ENCODE measurements at places on chromosomes 6 and 20.
A peak's percentile ranks its signal among the peaks of the same experiment; 100 is the strongest.

DNA sequence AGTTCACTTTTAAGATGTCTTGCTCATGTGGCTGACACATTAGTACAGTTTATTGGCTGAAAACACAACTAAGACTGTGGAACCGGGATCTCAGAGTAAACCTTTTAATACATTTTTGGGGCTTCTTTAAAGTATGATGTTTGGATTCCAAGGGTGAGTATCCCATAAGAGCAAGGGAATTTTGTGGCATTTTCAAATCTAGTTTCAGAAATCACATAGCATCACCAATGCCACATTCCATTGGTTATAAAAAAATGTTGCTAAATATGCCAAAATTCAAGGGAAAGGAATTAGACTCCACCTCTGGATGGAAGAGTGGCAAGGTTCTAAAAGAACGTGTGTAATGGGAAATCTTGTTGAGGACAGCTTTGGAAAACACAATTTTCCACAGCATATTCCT, 338.6 kb downstream of the COL12A1 start:
- no peak for DNase-seq

- DNase-seq, result peak; percentile 17
Measured at GRCh38 chr6:159981403-159982245, 12.7 kb downstream of the IGF2R start.

GRCh38 chr6:46513533-46513932, 22.3 kb upstream of the RCAN2 start:
- no peak for DNase-seq

DNA sequence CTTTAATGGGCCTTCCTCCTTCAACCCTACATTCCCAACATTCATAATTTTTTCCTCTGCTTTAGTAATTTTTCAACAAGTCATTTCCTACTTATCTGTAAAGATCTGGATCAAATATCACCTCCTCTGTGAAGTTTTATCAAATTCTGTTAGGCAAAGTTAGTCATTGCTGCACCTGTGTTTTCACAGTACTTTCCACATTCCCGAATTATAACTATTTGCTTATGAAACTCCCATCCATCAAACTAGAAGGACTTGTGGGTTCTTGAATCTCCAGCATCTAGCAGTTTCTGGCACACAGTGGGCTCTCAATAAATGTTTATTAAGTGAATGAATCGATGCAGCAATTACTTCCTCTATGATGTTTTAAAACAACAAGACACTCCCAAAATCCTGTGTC, 257.6 kb downstream of the HDGFL1 start:
- no peak for DNase-seq

GRCh38 chr6:151341476-151342195, 49.7 kb downstream of the ZBTB2 start:
- no peak for DNase-seq

DNA sequence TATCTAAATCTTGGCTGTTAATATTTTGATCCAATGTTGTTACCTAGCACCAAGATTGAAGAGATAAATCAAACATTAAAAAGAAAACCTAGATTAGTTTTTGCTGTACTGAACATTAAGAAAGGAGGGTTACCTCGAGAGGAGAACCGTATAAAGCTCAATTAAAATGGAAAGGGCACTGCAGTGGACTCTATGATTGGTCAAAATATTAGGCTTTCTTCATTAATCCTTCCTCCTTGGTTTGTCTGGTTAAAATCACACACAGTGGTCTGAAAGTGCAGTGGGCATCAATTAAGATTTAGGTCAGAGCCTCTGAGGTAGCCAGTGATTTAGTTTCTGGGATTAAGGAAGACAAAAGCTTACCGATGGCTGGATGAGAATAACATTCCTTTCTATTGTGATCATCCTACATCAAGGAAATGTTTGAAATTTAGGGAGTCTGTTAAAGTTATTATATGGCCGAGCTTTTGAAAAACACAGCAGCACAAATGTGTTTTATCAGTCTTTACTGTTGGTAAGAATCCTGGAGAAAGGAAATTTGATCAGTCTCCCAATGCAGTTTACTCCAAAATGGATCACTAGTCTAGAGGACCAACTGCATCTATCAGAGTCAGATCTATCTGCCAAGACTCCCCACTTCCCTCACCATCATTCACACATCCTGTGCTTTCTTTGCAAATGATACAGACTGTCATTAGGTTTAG, 134.6 kb upstream of the NEDD9 start:
- DNase-seq, result no peak

Data from stimulated activated naive CD8-positive, alpha-beta T cell treated with anti-CD3 and anti-CD28 coated beads, Interleukin-15, amount 100 ng/mL, for 72 hours (primary cell).